ENCODE measurements at places on chromosomes 11 and 22.

DNA sequence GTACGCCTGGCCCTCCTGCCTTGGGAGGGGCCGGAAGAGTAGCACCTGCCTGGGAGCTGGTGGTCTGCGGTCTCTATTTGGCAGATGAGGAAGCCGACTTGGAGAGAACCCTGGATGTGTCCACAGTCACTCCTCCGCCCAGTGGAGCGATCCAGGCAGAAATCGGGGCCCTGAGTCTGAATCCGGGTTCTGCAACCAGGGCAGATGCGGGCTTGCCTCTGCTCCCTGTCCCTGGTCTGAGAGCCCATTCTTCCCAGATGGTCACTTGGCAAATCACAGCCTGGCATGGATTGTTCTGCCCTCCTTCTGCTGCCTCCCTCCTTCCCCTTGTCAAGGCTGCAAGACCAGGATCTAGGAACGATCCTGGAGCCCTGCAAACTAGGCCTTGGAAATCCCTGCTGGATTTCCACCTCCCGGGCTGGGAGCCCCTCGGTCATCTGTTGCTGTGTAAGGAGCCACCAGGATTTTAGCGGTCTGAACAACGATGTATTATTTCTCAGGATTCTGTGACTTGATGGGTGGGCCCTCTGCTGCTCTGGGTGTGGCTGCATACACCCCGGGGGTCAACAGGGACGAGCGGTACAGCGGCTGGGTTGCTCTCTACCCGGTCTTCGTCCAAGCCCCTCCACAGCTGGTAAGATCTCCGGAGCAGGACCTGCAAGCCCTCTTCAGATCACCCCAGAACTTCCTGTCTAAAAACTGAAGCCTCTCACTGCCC, 2.0 kb upstream of the ASCL2 start:
- DNase-seq = no peak

DNA sequence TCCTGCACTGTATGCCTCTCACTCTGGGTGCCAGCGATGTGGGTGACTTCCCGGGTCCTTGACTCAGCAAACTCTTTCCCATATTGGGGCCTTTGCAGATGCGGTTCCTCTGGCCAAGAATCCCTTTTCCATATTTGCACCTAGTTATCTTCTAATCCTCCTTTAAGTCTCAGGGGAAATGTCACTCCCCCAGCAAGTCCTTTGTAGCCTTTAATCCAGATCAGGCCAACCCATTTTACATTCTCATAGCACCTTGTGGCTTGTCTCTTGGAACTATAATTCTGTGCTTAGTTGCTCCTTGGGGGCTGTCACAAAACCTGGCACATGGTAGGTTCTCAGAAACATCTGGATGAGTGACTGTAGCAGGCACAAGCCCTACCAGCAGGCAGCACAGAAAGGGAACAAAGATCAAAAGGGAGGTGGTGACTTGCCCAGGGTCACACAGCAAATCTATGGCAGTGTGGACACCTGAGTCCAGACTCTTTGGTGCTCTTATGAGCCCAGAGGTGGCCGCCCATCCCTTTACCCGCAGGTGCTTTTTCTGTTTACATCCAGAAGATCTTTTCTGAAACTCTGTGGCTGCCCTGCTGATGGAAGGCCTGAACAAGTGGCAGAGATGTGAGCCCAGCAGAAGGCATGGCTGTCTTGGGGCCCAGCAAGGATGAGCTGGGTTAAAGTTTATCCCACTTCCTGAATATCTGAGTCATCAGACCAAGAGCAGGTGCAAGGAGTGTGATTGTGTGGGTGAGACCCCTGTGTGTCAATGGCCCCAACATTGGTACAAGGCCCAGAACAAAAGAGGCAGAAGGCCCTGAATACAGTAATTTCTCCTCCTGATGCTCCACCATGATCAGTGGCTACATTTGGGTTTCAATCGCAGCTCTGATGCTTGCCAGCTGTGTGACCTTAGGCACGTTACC, 78.6 kb upstream of the GRK3 start:
- DNase-seq = no peak

GRCh38 chr11:83002053-83002452, 69.6 kb downstream of the RAB30 start:
- DNase-seq = peak; percentile 31

GRCh38 chr22:29625090-29625825, 21.8 kb downstream of the NF2 start:
- DNase-seq = no peak

DNA sequence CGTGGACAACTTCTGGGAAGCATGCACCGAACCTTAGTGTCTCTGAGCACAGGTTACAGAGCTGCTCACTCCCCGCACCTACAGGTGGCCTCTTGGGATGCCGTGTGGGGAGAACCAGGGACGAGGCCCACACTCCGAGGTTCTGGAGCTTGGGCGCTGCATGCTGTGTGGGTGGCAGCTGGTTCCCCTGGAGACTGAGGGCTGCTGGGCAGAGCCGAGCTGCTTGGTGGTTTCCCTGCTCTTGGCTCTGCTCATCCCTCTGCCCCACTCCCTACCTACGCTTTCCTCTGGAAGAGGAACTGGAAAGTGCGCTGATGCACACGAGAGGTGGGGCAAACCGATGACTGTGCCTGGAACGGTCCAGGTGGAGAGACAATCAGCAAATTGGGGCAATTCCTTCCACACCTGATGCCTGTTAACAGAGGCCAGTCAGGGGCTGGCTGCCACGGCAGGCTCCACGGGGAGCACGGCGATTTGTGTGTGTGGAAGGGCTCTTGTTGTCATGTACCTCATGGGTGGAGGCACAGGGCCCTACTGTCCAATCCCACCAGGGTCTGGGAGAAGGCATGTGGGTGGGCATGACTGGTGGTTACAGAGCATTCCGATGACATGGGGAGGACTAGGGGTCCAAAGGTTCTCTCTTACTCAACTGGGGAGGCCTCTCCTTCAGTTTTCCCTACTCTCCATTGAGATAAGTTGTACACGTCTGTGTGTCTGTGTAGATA, 60.9 kb downstream of the ST14 start:
- DNase-seq = no peak

DNA sequence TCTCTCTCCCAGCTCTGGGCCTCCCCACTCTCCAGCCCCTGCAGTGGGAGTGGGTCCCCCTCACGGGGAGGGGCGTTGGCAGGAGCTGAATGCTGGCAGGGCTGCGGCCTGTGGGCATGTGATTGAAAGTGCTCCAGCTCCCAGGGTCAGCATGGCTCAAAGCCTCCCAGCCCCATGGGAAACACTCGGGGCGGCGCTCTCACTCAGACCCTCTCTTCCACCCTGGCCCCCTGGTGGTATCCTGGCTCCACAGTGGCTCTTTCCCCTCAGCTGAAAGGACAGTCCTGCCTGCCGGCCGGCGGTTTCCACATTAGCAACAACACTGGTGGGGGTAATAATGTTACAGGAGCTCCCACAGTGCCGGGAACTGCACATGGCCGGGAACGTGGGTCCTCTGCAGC, 35.5 kb downstream of the POLR3H start:
- no peak for DNase-seq

- peak; percentile 60 for DNase-seq
Measured at GRCh38 chr11:34758262-34758661, 137.4 kb downstream of the EHF start.

GRCh38 chr22:43151251-43152002, at the start of gene TSPO:
Gene TSPO (plus strand): TSS chr22:43151559. CDS start chr22:43159239, 7,680 bp downstream.
- peak; percentile 29 for DNase-seq

All from fibroblast of the aortic adventitia (primary cell).